ENCODE measurements at places on chromosomes 5 and 9. TPM values are rescaled to one million over a fixed set of nuclear protein-coding genes. Genes with fewer than 3 reads are reported as not detected.

The WDR38 gene
- total RNA-seq: not detected

The GPR21 gene
- not detected for total RNA-seq

The IL3 gene
- total RNA-seq: not detected

The IL5 gene
- total RNA-seq: not detected

The SLC45A2 gene
- total RNA-seq: 7.6 TPM

The TMEM215 gene
- total RNA-seq: not detected

The NEUROG1 gene
- not detected for total RNA-seq

The CDH12 gene
- 0.38 TPM for total RNA-seq

The LCN2 gene
- total RNA-seq: 36.6 TPM

The SPARC gene
- 265 TPM for total RNA-seq

The NMUR2 gene
- not detected for total RNA-seq

The NNT gene
- 38.3 TPM for total RNA-seq

The SLCO6A1 gene
- not detected for total RNA-seq

The ECSCR gene
- 13.3 TPM for total RNA-seq

The PWWP2A gene
- 25.6 TPM for total RNA-seq

The KIF24 gene
- 1.4 TPM for total RNA-seq

The ANKRD20A1 gene
- 7.7 TPM for total RNA-seq

The FOXD4 gene
- total RNA-seq: not detected

The GALNT12 gene
- 8.0 TPM for total RNA-seq

The PCDHB5 gene
- total RNA-seq: 0.72 TPM

The HTR4 gene
- total RNA-seq: not detected

The LVRN gene
- total RNA-seq: 1.4 TPM

The FCN1 gene
- total RNA-seq: 0.30 TPM

The LHX3 gene
- total RNA-seq: 0.26 TPM

The FAM120AOS gene
- total RNA-seq: 34.9 TPM

The SREK1IP1 gene
- 10.5 TPM for total RNA-seq

The STC2 gene
- total RNA-seq: 5.9 TPM

The LRRC19 gene
- not detected for total RNA-seq

The C9orf50 gene
- not detected for total RNA-seq

The STPG3 gene
- total RNA-seq: not detected

The ADAMTS16 gene
- not detected for total RNA-seq

The IL9 gene
- not detected for total RNA-seq

The CER1 gene
- total RNA-seq: not detected

All from suprapubic skin (tissue), 4 donors.